HFF-Myc (cell line): ENCODE measurements at places on chromosomes 12 and 14.

GRCh38 chr12:66925083-66925482, 246.2 kb upstream of the GRIP1 start:
- no peak for DNase-seq

DNA sequence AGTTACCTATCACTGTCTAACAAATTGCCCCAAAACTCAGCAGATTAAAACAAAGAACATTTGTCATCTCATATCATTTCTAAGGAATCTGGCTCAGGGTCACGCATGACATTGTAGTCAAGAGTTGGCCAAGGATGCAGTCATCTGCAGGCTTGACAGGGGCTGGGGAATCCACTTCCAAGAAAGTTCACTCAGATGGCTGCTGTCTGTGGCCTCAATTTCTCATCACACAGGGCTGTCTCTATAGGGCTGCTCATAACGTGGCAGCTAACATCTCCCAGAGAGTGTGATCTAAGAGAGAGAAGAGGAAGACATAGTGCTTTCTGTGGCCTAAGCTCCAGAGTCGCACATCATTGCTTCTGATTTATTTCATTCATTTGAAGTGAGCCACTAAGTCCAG, 17.0 kb upstream of the IL22 start:
- no peak for DNase-seq

DNA sequence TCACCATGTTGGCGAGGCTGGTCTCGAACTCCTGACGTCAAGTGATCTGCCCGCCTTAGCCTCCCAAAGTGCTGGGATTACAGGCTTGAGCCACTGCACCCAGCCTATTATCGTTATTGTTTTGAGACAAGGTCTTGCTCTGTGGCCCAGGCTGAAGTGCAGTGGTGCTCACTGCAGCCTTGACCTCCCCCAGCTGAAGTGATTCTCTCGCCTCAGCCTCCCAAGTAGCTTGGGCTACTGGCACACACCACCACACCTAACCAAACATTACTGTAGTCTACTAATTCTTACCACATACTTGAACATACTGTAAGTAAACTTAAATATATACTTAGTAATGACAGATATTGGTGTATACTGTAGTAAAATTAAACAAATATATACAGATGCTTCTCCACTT, 4.5 kb upstream of the CDCA4 start:
- DNase-seq: no peak

DNA sequence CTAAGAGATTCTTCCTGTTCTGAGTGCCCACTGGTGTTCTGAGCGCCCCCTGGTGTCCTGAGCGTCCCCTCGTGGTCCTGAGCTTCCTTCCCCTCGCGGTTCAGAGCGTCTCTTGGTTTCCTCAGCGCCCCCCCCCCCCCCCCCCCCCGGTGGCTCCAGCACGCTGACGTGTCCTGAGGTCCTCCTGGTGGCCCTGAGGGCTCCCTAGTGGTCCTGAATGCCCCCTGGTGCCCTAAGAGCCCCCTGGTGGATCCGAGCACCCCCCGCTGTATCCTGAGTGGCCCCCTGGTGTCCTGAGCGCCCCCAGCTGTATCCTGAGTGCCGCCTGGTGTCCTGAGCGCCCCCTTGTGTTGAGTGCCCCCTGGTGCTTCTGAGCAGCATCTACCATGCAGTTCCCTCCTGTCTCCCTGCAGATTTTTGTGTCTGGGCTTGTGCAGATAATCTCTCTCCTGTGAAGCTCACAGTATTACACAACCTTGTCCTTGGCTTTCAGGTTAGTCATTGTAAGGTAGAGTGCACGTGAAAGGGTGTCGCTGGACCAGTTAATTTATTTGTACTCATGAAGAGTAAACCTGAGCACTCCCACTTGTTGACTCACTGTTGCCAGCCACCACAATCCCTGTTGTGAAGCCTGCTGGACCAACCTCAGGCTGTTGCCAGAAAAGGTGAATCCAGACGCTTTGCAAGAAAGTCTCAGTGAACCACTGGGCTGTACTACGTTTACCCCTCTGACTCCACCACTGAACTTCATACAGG, 1168.4 kb downstream of the TMEM121 start:
- no peak for DNase-seq

DNA sequence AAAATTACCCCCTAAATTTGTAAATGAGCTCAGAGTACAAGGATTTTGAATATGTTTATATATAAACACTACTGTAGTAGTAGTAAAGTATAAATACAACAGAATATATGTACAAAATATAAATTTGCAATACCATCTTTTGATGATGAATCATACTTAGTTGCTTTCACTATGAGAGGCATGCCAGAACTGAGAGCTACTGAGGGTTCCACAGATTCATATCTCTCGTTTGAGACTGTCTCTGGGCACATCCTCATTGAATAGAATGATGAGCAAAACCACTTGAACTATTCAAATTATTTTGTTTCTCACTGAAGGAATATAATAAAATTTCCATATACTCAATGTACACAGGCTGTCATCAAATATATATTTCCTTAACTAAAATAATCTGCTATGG, 417.6 kb downstream of the NAV3 start:
- DNase-seq: no peak

GRCh38 chr14:94884616-94885230, 114.8 kb upstream of the GSC start:
- no peak for DNase-seq

DNA sequence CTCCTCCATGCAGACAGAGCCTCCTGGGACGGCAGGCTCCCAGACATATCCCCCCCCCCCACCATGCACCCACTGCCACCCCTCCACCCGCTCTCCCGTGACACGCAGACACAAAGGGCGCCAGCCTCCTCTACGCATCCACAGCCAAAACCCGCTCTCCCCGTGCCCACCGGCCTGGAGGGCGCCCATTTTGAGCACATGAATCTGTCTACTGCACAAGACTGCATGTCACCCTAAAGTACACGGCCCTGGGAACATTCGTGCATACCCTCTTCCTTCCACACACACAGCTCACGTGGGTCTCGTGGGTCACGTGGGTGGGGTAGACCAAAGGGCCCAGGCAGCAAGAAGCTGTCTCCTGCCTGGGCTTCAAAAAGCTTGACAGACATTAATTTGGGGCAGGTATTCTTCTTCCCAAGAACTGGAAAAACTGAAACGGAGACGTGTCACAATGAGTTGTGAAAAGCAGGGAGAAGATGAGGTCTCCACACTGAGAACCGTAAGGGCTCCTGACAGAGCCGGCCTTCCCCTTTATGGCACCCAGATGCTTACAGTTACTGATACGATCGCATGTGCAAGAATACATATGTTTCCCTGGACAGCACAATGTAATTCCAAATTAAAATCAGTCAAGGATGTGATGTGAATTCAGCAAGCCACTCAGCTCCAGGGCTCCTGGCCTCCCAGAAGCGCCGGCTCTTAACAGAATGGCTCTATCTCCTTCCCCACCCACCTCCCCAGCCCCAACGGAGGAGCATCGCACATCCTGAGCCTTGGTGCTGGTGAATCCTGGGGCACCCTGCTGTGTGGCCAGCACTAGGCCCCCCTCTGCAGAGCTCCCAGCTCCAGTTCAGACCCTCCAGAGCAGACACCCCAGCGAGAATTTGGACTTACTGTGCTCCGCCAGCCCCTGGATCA, 1.9 kb downstream of the TGFB3 start:
- DNase-seq: no peak

DNA sequence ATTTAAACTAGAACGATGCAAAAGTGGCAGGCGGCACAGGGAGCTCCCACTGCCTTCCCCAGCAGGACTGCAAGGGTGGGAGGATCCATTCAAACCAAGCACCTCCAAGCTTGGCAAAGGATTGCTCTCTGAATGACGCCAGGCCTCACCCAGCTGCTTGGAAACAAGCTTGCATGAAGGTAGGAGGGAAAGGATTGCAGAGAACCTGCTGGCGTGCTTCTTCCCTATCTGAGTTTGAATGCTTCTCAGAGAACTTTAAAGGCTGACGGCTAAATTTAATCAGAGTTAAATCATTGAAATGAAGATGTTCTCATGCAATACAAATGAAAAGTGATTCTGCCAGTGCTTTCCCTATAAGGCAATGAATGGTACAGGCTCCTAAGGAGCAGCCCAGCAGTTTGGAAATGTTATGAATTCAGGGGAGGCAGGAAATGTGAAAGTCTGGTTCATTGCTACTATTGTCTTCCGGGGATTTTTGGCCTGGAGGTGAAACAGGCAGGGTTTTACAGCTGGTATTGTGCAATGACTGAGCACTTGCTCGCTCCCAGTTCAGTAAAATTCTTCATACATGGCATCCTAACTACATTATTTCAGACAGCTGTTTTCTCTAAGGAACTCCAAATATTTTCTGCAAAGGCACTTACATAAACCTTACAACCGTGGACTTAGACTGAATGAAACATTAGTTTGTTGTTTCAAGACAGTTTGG, 31.9 kb upstream of the DUSP6 start:
- peak; percentile 89 for DNase-seq

DNA sequence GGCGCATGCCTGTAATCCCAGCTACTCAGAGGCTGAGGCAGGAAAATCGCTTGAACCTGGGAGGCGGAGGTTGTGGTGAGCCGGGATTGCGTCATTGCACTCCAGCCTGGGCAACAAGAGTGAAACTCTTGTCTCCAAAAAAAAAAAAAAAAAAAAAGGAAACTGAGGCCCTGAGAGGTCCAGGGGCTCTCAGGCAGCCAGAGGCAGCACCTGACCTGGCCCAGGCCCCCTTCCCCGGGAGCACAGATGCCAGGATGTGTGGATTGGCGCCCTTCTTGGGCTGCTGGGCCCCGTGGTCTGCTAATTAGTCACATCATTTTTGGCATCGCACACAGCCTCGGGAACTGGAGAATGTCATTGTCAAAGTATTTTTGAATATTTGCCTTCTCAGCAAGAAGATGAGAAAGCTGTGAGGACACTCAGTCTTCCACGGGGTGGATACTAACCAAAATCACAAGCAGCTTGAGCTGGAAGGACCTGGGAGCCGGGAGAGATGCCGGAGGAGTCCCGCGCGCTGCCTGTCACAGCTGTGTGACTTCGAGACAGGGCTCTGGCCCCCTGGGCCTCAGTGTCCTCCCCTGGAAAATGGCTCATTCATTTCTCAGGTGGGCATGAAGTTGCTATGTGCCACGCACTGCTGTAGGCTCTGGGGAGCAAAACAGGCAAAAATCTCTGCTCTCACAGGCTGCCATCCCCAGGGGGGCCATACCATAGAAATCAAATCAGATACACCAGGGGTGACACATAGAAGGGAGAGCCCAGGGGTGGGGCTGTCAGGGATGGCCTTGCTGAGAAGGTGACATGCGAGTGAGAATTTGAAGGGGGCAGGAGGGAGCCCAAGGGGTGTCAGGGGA, 12.5 kb upstream of the RCOR1 start:
- peak; percentile 30 for DNase-seq

DNA sequence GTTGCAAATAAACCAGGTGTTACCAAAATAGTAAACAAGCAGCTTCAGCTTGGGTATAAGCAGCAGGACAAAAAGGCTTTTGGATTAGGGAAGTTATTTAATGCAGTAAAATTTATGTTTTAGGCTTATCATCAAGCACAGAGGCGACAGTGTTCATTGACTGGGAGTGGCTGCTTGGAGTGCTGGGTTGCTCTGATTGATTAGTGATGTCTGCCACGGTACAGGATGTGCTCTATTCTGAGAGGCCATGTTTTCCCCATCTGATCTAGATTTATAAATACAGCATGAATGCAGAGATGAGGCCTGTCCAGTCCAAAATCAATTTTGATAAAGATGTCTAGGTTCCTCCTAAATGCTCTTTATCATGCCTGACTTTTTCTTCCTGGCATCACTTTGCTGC, 83.5 kb downstream of the MAP1LC3B2 start:
- DNase-seq: no peak

DNA sequence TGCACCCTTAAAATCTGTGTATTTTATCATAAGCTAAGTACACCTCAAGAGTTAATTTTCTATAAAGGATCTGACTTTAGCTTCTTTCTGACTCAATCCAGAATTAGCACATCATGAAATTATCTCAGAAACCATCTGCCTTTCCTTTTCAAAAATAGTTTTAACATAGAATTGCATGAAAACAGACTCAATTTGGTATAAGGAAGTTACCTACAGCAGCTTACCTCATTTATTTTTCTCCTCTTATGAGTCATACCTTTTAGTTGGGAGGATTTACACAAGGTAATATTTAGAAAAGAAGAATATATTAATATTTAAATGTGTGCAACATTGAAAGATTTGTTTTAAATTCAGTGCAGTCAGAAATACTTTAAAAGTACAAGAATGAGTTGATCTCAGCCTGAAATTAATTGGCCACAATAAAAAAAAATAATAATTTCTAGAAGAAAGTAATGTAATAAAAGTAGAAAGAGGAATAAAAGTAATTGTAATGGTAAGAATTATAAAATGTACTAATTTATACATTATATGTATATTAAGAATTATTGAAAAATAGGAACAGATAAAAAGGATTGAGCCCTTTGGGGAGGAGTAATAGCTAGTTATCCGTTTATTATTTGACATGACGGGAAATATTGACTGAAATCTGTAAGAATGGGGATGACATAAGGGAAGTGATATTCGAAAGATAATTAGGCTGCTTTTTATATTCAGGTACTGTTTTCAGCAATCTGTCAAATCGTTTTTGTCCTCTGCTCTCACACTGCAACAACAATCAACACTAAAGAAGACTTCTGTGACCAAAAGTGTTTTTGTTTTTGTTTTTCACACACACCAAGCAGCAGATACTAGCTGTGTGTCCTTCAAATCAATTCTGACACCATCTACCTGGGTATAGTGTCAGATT, 20.5 kb downstream of the ADAM21 start:
- DNase-seq: no peak

DNA sequence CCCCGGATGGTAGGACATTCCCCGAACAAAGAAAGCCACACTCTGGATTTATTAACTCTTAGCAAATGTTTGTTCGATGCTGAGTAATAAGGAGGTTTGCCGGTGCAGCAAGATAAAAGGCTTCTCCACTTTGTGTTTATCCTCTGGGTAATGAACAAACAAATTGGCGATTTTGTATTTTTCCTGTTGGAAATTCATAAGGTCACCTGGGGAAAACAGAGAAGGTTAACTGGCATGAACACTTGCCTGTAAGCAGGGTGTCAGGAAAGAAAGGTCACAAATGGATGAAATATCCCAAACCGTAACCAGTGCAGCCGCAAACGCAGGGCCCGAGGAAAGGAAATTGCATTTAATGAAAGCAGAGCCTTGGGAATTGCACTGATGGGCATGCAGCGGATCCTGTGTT, 132.8 kb downstream of the RMST start:
- no peak for DNase-seq
